ENCODE measurements at places on chromosomes 1 and 21.

DNA sequence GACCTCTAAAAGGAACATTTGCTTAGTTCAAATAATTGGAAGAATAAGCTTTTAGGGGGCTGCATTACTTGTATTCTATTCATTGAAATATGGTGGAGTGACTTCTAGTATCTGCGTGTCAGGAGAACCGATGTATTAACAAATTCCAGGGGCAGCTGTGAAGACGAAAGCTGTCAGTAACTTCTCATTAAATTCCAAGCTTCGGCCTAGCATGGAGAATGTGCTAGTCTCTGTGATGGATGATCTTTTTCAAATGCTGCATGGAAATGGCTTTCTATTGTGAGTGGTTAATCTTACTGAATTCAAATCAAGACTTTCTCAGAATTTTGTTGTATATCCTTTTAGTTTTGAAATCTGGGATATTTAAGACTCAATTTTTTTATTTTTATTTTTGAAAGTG, 429.9 kb downstream of the ADGRL2 start:
- no peak for DNase-seq

DNA sequence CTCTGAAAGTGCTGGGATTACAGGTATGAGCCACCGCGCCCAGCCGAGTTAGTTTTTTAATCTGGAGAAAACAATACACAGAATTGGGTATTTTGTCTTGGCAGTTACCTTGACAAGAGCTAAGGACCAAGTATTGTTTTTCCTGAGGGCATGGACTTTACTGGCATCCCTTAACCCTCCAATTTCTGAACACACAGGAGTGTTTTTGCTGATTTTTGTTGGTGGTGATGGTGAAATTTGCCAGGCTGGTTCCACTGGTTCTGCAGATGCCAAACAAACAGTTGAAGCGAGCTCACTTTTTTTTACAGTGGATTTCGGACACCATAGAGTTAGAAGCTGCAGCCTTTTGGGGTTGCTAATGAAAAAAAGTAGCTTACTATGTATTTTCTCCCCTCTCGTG, 37.2 kb upstream of the SH3D21 start:
- no peak for DNase-seq

GRCh38 chr1:40739455-40740008, 44.1 kb upstream of the KCNQ4 start:
- no peak for DNase-seq

- DNase-seq: no peak
Observed at GRCh38 chr1:19366599-19367536, 54.7 kb downstream of the SLC66A1 start.

DNA sequence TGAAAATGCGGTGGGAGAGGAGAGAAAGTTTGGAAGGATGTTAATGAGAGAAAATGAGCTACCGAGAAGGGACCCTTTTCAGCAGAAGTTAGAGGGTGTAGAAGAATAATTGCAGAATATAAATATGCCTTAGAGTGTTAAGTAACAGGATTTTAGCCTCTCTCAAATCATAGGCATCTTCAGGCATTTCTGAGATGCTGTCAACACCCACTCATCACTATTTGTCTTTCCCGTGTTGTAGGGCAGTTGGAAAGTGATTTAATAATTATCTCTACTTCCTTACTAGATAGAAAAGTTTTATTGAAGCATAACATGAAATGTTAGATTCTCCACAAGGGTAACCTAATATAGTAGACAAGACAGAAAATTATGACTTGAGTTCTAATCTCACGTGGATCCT, 96.4 kb upstream of the RGS4 start:
- DNase-seq: no peak

DNA sequence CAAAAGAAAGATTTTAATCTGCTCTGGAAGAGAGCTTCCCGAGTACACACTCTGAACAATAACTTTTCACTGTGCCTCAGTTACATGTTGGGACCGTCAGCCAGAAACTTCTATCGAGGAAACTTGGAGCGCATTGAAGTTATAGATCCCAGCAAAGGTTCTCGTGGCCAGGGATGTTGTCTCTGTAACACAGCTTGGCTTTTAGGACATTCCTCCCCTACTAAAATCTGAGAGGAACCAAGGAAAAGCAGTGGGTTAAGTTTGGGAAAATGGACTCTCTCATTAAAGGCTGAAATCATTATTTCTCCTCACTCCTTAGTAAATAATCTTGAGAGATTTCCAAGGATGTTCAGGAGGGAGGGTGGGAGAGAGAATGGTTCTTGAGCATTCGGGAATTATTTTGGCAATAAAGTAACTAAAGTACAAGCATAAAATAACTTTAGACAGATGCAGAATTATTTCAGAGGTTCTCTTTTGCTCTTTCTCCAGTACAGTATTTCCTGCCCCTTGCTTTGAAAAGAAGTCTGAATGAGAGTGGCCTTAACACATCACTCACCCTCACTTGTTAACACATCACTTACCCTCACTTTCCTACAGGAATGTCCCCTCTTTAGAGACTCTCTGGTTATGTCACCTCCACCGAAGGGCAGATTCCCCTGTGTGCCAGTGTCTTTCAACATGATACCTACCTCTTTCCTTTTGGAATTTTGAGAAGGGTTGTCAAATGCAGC, 1.8 kb upstream of the NFIA start:
- no peak for DNase-seq

DNA sequence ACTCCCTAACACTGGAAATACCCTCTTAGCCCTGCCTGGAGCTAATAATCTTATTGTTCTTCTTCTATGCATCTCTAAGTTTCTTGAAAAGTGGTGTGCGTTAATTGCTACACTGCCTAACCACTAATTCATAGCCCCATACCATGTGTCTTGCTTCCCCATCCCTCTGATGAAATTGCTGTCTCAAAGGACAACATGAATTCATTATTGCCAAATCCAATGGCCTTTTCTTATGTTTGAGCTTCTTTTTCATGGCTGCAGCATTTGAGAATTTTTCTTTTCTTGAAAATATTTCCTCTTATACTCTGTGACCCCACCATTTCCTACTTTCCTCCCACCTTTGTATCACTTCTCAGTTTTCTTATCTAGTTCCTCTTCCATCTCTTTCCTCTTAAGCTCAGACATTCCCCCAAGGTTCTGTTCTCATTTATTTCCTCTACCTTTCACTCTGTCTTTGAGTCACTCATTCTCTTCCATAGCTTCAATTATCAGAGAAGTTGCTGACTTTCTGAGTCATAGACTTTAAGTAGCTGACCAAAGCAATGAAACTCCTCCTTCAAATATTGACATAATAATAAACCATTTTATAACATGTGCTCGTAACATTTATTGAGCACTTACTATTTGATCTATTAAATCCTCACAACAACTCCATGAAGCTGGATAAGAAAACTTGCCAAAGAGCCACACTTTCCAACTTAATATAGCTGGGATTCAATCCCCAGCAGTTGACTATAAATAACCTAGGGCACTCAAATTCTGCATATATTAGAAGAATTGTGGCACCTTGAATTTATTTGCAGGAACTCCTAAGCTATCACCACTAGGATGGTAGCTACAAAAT, 35.5 kb upstream of the ATP6V1G3 start:
- no peak for DNase-seq

GRCh38 chr1:30942326-30942963, 33.9 kb upstream of the SDC3 start:
- no peak for DNase-seq

- no peak for DNase-seq
Observed at GRCh38 chr1:19086176-19086875, 123.7 kb downstream of the UBR4 start.

DNA sequence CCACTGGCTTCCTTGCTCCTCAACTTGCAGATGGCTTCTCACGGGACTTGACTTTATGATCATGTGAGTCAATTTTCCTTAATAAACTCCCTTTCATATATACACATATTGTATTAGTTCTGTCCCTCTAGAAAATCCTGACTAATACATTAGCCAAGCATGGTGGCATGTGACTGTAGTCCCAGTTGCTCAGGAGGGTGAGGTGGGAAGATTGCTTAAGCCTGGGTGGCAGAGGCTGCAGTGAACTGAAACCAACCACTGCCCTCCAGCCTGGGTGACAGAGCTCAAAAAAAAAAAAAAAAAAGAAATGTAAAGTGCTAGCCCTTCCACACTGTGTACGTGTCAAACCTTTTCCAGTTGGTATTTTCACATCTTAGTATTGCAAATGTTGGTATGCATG, 857.0 kb downstream of the LTN1 start:
- DNase-seq: no peak

DNA sequence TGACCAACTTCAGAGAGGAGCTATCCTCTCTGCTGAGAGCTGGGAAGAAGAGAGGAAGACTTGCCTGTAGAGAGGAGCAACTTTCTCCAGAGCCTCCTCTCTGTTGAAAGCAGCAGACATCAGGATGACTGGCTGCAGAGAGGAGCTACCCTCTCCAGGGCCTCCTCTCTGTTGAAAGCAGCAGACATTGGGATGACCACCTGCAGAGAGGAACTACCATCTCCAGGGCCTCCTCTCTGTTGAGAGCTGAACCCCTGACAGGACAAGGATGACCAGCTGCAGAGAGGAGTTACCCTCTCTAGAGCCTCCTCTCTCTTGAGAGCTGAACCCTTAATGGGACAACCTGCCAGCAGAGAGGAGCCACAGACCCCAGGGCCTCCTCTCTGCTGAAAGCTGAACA, 83.0 kb upstream of the GJB5 start:
- no peak for DNase-seq

DNA sequence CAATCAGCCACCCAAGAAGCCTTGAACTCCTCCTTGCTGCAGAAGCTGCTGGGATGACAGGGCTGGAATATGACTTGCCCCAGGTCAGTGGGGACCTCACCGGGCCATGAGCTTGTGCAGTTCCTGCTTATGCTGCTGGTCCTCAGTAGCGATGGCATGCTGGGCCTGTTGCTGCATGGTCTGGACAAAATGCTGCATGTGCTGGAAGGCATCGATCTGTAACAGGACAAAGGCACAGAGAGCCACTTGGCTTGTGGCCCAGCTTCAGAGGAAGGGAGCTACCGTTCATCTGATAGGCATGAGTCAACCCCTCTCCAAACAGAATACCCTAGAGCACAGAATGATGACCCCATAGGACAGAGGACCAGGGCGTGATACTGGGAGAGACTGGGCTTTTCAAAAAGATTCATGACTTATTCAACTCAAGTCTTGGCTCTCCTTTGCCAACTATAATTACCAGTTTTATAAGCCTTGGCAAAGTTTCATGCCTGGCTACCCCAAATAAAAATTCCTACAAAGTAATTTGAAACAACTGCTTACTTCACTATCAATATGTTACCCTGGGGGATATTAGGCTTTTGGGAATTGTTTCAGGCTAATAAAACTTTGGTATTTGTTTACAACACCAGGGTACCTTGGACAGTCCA, 34.7 kb upstream of the EXOSC10 start:
- DNase-seq: no peak
